Retina (tissue), 1 donor: ENCODE measurements at places on chromosomes 4 and X.

GRCh38 chr4:123587983-123588494 lies 191.4 kb downstream of the SPRY1 start:
- DNase-seq: no peak

- peak; percentile 15 for DNase-seq
Measured at GRCh38 chr4:123869286-123870215, 473.0 kb downstream of the SPRY1 start.

DNA sequence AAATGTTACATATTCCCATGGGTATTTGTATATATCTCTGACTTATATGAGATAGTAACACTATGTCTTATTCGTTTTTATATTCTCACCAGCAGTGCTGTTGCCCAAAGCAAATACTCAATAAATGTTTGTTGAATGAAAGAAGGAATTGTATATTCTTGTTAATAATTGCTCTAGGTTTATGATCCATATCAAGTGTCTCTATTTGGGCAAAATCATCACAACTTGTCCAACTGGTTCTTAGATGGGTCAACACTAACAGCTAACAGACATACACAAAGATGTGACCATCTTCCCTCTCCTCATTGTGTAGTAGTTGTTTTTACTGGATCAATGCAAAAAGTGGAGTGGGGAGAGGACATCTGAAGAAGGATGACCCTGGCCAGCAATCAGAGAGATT lies 6.6 kb upstream of the APLN start:
- no peak for DNase-seq

GRCh38 chr4:146398896-146399445 lies 122.8 kb downstream of the SLC10A7 start:
- DNase-seq: no peak

DNA sequence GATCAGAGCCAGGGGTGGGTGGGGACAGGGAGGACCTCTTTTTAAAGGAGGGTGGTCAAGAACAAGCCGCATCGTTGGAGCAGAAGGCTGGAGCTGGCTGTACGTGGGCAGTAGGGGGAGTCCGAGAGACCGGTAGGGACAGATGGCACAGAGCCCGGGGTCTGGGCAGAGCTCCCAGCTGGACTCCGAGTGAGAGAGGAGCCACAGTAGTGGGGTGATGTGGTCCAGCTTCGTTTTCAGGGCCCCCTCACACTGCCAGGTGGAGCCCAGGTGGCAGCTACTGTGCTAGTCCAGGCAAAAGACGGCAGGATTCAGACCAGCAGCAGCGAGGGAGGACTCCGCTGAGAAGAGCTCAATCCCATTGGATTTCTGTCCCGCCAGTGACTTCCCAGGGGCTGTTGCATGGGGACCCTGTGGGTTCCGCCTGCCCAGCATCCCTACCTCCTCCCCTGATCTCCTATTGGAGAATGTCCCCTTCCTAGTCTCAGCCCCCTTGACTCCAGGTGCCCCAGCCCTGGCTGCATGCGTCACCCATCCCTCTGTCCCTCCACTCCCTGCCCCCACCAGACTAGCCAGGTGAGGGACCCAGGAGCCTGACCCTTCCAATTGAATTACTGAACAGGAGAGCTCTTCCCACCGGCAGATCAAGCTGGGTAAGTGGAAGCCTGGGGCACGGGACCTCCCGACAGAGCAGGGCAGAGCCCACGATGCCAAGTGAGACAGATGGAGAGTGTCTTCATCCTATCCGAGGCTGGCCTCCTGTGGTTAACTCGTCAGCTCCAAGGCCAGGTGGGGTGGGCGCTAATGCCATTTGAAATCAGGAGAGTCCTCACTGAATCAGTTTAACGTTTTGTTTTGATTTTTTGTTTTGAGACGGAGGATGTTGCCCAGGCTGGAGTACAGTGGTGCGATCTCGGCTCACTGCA lies 2.9 kb downstream of the ARHGAP4 start:
- peak; percentile 47 for DNase-seq

GRCh38 chr4:41144812-41145211 lies 69.5 kb downstream of the APBB2 start:
- DNase-seq: no peak

GRCh38 chr4:139540161-139540560 lies 15.9 kb downstream of the SETD7 start:
- no peak for DNase-seq

DNA sequence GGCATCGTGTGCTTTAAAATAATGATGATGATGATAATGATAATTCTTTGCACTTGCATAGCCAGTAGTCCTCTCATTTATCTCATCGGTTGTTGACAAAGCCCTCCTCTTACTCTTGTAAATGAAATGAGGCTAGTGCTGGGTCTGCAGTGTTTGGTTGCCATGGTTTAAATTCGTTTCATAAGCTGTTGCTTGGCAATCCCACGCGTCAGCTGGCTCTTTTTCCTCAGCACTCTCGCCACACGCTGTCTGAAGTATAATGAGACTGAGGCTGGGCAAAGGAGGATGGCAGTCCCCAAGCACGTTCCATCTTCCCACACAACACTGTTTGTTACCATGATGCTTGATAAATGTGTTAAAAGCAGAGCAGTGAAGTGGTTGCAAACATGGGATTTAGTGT lies 15.5 kb downstream of the PAGE4 start:
- peak; percentile 47 for DNase-seq

DNA sequence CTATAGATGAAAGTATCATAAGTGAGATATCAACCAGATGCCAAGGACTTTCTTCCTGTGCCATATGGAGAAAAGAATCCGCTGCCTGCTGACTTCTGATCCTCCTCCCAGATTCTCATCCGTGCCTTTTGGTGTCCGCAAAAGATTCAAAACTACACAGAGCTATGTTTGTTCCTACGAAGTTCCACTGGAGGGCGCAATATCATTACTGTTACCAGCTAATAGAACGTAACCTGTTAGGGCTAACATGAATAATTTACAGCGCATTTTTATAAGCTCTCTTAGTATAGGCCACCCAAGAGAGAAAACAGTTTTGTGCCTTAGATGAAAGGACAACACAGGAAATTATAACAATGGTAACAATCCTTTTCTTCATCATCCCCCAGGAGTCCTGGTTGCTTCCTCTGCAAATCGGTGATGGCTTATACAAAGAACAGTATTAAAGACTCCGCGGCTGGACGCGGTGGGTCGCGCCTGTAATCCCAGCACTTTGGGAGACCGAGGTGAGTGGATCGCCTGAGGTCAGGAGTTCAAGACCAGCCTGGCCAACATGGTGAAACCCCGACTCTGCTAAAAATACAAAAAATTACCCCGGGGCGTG lies 22.8 kb upstream of the CENPVL3 start:
- peak; percentile 52 for DNase-seq

DNA sequence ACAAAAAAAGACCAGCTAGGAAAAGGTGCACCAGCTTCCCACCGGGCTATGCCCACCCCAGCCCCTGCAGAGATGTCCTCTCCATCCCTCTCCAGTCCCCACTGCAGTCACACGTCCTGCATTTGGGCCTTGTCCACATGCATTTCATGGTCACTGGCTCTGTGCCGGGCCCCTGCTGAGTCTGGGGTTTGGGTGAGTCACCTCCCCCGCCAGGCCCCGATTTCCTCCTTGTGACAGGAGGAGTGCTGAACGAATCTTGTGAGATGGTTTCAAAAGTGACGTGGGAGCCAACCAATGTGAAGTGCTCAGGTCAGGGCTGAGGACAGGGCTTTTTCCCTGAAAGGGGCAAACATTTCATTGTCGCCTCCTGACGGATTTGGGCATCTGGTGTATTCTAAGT lies 7.1 kb downstream of the CPZ start:
- no peak for DNase-seq

DNA sequence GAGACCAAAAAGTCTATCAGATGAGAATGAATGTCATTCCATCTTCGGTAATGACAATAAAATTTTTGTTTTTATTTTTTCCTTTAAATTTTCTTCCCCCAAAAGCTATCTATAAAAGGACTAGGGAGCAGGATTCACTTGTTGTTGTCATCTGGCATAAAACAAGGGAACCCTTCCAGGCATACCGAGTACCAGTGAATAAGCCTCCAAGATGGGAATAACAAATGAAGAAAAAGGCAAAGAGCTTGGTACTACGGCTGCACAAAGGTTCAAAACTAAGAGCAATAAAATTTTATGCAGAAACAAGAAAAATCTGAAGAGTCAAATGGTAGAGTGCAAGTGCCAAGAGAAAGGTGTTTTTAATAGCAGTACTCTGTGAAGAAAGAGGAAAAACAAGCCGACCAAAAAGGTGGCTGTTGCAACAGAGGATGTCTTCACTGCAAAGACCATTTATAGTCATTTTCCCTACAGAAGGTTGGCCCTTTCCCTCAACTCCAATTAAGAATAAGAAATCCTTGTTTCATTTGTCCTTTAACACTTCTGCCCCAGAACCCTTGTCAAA lies 25.8 kb downstream of the PPP3CA start:
- DNase-seq: no peak

GRCh38 chr4:92522356-92522755 lies 218.6 kb downstream of the GRID2 start:
- no peak for DNase-seq

GRCh38 chrX:41386222-41386990 lies 52.4 kb downstream of the DDX3X start:
- DNase-seq: no peak

DNA sequence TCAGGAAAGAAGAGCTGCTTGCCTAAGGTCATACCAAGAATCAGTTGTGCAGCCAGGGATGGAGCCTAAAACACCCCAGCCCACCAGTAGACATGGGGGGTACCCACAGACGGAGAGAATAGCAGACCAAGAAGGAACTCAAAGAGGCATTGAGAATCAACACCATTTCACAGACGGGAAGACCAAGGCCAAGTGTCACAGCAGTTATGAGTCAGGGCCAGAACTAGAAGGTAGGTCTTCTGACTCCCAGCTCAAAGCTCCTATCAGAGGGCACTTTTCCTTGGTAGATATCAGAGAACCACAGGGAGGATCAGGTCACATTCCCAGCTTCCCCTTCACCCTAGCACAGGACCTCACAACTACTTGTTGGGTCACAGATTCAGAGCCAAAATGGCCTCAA lies 14.5 kb downstream of the OTUD5 start:
- DNase-seq: no peak

- no peak for DNase-seq
Measured at GRCh38 chrX:70437011-70437410, 7.6 kb upstream of the DLG3 start.

DNA sequence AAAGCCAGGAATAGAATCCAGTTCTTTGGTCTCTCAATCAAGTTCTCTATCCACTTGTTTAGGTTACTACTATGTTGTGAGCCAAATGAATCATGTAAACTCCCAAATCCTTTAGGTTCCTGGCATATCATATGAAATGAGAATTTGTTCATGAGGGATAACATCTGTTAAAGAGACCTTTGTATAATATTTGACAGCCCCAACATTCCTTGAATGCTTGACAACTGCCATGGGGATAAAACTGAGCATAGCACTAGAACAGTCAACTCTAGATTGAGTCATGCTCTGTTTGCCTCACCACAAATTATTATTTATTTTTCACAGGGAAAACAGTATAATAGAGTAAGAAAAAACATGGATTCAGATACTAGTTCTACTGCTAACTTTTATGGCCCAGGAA lies 93.3 kb downstream of the NAA11 start:
- DNase-seq: no peak

DNA sequence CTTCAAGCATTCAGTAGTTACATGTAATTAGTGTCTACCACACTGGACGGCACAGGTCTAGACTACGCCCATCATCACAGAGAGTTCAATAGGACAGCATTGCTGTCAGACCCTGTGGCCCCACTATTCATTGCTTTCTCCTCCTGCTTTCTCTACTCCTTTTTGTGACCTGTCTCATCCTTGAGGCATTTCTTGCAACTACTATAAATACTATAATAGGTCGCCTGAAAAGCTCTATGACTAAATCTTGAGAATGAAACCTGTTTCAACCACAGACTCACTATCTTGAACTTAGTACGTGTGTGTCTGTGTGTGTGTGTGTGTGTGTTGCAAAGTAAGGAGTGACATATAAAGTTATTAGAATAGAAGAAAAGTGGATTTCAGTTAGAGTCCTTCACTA lies 252.9 kb upstream of the KLF3 start:
- DNase-seq: no peak

DNA sequence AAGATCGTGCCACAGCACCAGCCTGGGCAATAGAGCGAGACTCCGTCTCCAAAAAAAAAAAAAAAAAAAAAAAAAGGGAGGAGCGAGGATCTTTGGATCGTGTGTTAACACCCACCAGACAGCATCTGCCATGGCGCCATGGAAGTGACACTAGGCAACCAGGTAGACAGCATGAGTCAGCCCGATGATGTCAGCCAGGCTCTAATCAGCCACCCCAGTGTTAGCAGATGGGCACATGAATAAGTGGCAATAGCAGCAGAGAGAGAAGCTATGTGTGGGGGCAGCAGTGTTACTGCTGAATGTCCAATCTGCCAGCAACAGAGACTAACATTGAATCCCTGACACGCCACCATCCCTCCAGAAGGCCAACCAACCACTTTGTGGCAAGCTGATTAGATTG lies 6.6 kb downstream of the SYN1 start:
- no peak for DNase-seq

GRCh38 chrX:128294198-128294597 lies 242.0 kb upstream of the ACTRT1 start:
- DNase-seq: no peak

GRCh38 chr4:128320656-128321055 lies 33.0 kb upstream of the PGRMC2 start:
- no peak for DNase-seq

- DNase-seq: no peak
Measured at GRCh38 chr4:24473309-24473721, 111.0 kb downstream of the DHX15 start.

DNA sequence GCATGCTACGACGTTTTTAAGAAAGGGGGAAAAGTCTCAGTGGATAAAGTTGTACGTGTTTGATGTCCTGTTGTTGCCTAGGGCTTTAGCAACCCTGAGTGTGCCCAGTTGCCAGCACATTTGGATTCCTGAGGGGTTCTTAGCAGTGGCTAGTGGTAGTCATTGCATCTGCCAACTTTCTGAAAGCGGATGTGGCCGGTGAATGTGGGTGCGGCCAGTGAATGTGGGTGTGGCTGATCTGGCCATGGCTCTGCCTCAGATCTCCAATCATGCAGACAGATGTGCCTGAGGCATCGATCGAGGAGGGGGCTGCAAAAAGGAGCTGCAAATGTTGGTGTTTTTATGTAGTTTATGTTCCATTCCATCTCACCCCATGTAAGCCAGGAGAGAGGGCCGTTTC lies 41.5 kb upstream of the FAT1 start:
- no peak for DNase-seq

DNA sequence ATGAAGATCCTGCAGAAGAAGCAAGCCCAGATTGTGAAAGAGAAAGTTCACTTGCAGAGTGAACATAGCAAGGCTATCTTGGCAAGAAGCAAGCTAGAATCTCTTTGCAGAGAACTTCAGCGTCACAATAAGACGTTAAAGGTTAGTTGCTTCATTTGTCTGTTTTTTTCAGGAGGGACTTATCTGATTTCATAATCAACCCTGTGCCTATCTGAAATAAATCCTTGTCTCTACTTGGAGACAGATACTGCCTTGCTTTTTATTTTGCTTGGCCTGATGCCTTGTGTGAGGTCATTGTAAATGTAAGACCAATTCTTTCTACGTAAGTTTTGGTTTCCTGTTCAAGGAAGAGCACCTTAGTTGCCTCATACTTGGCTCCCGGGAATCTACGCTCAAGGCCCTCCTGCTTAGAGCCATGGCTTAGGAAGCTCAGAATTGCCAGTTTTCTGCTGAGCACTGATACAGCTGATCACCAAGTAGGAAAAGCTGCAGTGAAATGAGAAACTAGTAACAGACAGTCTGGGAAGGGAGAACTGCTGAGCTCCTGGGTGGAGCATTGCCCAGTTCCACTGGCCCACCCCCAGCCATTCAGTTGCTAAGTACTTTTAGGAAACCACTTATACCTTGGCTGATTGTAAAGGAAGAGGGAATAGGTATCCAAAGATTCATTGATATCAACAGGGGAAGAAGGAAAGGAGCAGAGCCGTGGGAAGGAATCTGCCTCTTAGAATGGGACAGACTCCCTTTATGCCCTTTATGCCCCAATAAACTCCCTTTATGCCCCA lies 41.8 kb downstream of the RBBP7 start:
- DNase-seq: no peak
